Activated T-cell treated with anti-CD3 and anti-CD28 coated beads, Interleukin-2, amount 50 U/mL, for 24 hours (primary cell): ENCODE measurements at places on chromosomes 11 and 22.

DNA sequence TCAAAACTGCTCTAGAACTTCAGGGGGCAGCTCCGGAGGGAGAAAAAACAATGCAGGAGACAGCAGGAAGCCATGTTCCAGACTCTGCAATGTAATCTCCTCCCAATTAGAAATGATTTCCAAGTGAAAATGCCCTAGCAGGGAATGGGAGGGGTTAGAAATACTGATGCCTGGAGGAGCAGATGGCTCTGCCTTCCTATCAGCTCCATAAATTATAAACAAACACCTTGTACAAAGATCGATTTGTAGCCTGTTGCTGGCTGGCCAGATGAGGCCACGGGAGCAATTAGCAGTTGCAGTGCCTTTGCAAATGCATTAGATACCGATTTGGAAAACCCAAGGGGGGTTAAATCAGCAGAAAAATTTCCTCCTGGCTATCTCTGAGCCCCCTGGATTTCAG, 46.6 kb upstream of the CHRM4 start:
- no peaks in the 10 kb centered on the region for H3K27me3 ChIP-seq
- no peaks in the 10 kb centered on the region for H3K4me1 ChIP-seq
- H3K4me3 ChIP-seq = no peak overlapping the region
- H3K36me3 ChIP-seq = peaks cover 78% of the 10 kb centered on the region

GRCh38 chr22:26797910-26798309, 140.5 kb downstream of the MIAT start:
- no peak overlapping the region for H3K4me3 ChIP-seq
- H3K4me1 ChIP-seq = no peaks in the 10 kb centered on the region
- no peak for DNase-seq

DNA sequence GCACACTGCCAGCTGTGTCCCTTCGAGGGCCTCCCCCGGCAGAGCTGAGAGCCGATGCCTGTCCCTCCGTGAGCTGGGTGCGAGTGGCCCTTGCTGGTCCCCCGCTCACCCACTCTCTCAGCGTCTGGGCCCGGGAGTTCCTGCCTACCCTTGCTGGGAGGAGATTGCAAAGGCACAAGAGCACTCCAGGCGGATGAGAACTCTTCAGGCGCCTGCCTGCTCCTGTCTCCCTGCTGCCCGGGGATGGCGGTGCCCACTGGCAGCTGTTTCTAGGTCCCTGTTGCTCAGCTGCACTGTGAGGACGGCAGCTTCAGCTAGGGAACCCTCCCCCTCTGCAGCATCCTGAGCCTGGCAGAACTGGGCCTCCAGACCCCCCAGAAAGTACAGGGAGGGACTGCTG, 61.1 kb downstream of the FLRT1 start:
- H3K27me3 ChIP-seq = no peaks in the 10 kb centered on the region
- no peak for DNase-seq
- H3K4me3 ChIP-seq = no peak overlapping the region
- H3K27ac ChIP-seq = no peak overlapping the region
- H3K4me1 ChIP-seq = no peaks in the 10 kb centered on the region
- no peaks in the 10 kb centered on the region for H3K36me3 ChIP-seq

GRCh38 chr11:109486129-109486528, 64.1 kb downstream of the C11orf87 start:
- DNase-seq = no peak
- H3K4me1 ChIP-seq = no peaks in the 10 kb centered on the region
- H3K4me3 ChIP-seq = no peak overlapping the region
- H3K36me3 ChIP-seq = no peaks in the 10 kb centered on the region
- H3K27ac ChIP-seq = no peak overlapping the region

DNA sequence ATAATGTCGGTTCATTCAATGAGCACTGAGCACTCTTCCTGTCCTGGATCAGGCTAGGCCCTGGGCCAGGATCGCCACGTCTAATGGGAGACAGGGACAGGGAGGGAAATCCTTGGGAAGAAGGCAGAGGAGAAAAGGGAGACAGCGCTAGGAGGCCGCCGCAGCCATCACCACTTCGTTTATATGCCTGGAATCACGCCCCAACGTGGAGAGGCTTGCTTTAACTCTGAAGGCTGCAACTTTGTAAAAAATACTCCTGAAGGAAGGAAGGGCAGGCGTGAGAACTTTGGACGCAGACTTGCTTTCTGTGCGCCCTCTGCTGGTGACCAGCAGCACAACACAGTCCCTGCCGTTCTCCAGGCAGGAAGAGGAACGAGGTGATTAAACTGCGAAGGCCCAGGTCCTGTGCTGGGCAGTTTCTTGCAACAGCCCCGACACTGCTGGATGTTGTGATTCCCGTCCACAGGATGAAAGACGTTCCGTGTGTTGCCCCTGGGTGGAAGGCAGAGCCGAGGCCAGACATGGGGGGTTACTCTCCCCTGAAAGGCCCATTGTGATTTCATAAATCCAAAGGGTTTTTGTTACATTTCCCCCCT, 22.1 kb downstream of the RIBC2 start:
- H3K4me1 ChIP-seq = peaks cover 13% of the 10 kb centered on the region
- peaks cover 6% of the 10 kb centered on the region for H3K27me3 ChIP-seq
- no peaks in the 10 kb centered on the region for H3K36me3 ChIP-seq
- no peak overlapping the region for H3K4me3 ChIP-seq
- H3K27ac ChIP-seq = no peak overlapping the region
- DNase-seq = peak; percentile 85

- H3K27ac ChIP-seq = no peak overlapping the region
- H3K27me3 ChIP-seq = no peaks in the 10 kb centered on the region
- peaks cover 21% of the 10 kb centered on the region for H3K4me1 ChIP-seq
- DNase-seq = no peak
- no peak overlapping the region for H3K4me3 ChIP-seq
These were observed 44.0 kb downstream of the GRAMD1B start for GRCh38 chr11:123473941-123474677.

DNA sequence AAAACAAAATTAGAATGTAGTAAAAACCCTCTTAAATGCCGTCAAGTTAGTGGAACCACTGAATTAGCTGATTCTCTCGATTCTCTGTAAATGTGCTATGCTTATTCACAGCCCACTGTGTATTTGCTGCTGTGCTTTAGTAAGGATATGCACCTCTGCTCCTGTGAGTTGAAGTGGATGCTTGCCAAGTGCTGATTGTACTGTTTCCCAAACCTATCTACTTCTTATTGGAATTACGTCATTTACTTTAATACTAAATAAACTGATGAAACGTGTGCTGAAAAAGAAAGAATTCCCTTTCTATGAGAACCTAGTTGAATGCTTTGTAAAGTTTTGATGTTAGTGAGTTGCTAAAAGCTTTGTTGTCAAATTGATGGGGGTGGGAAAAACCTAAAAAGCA, 158.4 kb downstream of the LRRC4C start:
- no peaks in the 10 kb centered on the region for H3K27me3 ChIP-seq
- no peak for DNase-seq
- H3K4me1 ChIP-seq = no peaks in the 10 kb centered on the region
- H3K27ac ChIP-seq = no peak overlapping the region
- no peak overlapping the region for H3K4me3 ChIP-seq
- no peaks in the 10 kb centered on the region for H3K36me3 ChIP-seq

DNA sequence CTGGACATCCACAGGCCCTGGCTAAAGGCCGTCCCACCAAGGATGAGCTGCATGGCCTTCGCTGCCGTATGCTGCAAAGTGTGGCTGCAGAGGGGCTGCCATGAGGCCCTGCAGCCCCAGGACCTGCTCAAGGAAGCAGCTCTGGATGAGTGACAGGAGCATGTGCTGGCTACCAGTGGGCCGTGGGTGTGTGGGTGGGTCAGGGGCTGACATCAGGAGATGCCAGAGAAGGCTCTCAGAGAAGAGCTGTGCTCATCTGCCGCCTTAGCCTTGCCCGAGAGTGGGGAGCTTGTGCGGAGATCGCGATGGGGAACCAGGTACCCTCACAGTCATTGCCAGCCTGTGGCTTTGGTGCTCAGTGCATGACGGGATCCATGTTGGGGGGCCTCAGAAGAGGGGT, 41.3 kb downstream of the SCUBE1 start:
- H3K27me3 ChIP-seq = peaks cover 3% of the 10 kb centered on the region
- no peak for DNase-seq
- no peaks in the 10 kb centered on the region for H3K36me3 ChIP-seq
- no peaks in the 10 kb centered on the region for H3K4me1 ChIP-seq

GRCh38 chr11:60634126-60634525, 65.3 kb upstream of the MS4A8 start:
- H3K27me3 ChIP-seq = peaks cover 49% of the 10 kb centered on the region
- no peak for DNase-seq
- H3K4me1 ChIP-seq = no peaks in the 10 kb centered on the region
- H3K4me3 ChIP-seq = no peak overlapping the region
- no peak overlapping the region for H3K27ac ChIP-seq

- peak within 1 kb of the TSS; percentile 77 for H3K4me3 ChIP-seq
- H3K36me3 ChIP-seq = no peaks in the 10 kb centered on the region
- DNase-seq = peak; percentile 62
These were observed at the start of gene MAP6 for GRCh38 chr11:75668451-75669297. TSS of gene MAP6 (minus strand) at chr11:75669038. CDS start at chr11:75668369, 669 bp downstream.

DNA sequence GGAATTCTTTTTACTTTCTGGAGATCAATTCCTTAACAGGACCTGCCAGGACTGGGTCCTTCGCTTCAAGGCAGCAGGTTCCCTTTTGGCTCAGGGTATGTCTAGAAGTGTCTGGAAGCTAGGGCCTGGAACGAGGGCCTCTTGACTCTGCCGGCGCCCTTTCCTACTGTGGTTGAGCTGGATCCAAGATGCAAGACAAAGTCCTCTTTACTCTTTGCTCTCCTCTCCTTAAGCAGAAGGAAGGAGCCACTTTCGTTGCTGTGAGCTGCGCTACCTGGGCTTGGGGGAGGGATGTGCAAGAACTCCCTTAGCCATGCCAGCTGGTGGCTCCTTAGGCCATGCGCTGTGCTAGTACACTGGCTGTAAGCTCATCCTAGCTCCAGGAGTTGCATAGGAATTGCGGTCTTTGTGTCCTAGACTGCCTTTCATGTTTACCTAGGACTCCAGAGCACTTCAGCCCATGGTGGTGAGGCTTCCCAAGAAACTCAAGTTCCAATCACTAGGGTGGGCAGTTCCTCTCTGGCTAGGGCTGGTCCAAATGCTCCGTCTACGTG, 18.1 kb downstream of the GLB1L2 start:
- no peak for DNase-seq
- no peaks in the 10 kb centered on the region for H3K27me3 ChIP-seq
- peak overlapping the region; percentile 20 for H3K27ac ChIP-seq
- peaks cover 14% of the 10 kb centered on the region for H3K4me1 ChIP-seq
